OCI-LY7 (cell line): ENCODE measurements at places on chromosomes 6 and 20. TPM values are rescaled to one million over a fixed set of nuclear protein-coding genes. Genes with fewer than 3 reads are reported as not detected.

Gene WDR46
- total RNA-seq, result 71.4 and 83.3 TPM in 2 replicates

Gene NFS1
- 41.3 and 43.4 TPM in 2 replicates for total RNA-seq

Gene SOX12
- total RNA-seq, result 43.8 and 46.6 TPM in 2 replicates

Gene SLC17A1
- not detected in 2 replicates for total RNA-seq

Gene GHRH
- not detected in 2 replicates for total RNA-seq

Gene IYD
- total RNA-seq, result not detected in 2 replicates

DNA sequence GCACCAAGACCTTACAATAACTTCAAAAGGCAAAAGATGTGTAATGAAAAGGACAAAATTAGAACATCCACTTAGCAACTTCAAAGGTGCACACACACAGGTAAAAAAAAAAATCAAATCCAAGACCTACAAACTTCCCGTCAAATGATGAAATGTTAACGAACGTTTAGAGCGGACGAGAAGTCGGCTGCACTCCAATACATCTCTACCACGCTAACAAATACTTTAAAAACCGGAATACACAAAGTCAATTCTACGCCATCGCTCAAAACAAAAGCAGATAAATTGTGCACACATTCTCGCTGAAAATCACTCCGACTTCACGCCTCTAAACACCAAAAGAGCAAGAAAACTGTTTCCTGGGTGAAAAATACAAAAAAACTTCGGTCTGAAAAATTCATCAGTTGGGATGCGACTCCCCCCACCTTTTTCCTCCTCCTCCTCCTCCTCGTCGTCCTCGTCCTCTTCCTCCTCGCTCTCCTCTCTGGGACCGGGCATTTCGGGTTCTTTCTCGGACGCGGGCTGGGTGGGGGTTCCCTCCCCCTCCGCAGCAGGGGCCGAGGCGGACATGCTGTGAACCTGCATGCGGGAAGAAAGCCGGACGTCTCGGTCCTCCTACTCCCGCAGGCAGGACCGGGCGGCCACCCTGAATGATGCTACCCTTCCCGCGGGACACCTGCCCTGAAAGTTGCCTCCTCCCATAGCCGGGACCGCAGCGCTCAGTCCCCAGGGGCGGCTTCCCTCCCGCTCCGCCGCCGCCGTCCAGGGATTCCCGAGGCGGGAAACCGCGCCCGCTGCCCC is 712 bp downstream of the DEK start:
- peak; percentile 52 for DNase-seq

GRCh38 chr20:57810511-57811373 is 100.9 kb upstream of the PMEPA1 start:
- no peak for DNase-seq

GRCh38 chr6:52547647-52548352 is 29.1 kb downstream of the TRAM2 start:
- no peak for DNase-seq

- no peak for DNase-seq
These were observed 891.4 kb downstream of the TFAP2A start for GRCh38 chr6:9523462-9523861.

DNA sequence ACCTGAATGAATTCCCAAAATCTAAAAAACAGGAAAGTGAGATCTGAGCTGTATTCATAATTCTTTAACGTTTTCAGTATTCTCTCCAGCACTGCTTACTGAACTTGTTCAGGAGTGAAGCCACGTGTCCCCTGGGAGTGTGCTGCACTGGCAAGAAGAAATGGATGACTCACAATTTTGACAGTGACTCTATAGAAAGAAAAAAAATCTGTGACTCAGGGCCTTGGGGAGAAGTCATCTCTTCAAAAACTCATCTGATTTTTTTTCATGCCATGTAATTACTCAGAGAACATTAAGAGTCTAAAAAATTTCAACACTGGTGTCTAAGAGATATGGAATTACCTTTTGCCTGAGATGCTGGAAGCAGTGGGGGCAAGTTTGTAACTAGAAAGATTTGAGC is 39.7 kb downstream of the ANKEF1 start:
- no peak for DNase-seq

- DNase-seq, result no peak
These were observed 645.6 kb downstream of the RNF144B start for GRCh38 chr6:19032591-19033295.
